ENCODE measurements at places on chromosomes 3 and 15.

GRCh38 chr3:4943549-4943948 is 35.7 kb upstream of the BHLHE40 start:
- no peak for DNase-seq

GRCh38 chr3:171543759-171544300 is 83.6 kb upstream of the TNIK start:
- no peak for DNase-seq

- DNase-seq, result no peak
These were observed 31.8 kb downstream of the MYO9A start for GRCh38 chr15:72086010-72086697.

DNA sequence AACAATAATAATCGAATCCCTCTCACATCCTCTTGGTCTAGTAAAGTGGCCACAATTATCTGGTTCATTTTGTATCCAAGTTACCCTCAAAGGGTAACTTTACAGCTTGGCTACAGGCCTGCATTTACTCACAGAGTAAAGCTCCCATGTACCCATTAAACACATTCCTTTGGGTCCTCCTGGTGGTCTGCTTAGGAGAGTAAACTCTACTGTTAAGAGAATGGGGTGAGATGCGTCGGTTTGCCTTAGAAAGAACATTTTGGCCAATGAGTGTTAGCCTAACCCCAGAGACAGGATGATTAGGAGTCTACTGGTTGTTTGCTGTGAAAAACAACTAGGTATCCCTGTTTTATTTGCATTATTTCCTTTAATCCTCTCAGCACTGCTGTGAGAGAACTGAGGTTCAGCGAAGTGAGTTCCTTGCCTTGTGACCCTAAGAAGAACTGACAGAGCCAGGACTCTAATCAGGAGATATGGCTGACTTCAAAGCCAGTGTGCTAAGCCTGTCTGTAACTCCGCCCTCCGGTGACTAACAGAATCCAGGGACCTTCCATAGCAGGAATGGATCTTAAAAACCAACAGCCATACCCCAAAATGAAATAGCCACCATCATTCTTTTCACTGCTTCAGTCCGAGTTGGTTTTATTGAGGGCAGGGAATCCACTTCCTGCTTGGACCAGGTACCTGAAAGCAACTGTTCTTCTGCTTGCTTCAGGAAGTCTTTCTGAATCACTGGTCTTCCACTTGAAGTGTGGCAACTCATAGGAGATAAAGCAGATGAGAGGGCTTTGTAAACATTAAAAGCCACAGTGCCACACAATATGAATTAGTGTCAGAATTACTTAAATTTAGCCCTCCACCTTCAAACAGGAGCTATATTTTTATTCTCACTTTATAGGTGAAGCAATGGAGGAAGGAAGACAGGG is 317.3 kb upstream of the WNT5A start:
- no peak for DNase-seq

- no peak for DNase-seq
These were observed 17.8 kb downstream of the SMAD3 start for GRCh38 chr15:67083135-67083762.

- DNase-seq, result no peak
These were observed 190.6 kb downstream of the TBC1D2B start for GRCh38 chr15:77886805-77887448.

DNA sequence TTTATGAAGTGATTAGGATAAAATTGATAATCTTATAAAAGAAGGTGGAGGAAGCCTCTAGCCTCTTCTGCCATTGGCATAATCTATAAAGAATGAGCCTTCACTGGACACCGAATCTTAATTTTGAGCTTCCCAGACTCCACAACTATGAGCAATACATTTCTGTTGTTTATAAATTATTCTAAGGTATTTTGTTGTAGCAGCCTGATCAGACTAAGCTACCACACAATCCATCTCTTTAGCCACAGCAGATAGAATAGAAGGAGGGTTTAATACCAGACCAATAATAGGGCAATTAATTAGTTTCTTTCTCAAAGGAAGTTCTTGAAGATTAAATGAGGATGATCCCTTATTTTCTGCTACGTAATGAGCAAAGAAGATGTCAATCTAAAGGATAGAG is 33.3 kb downstream of the SUCNR1 start:
- no peak for DNase-seq

GRCh38 chr3:160472344-160472743 is 22.8 kb upstream of the TRIM59 start:
- no peak for DNase-seq

GRCh38 chr3:55246033-55246432 is 241.1 kb downstream of the WNT5A start:
- no peak for DNase-seq

DNA sequence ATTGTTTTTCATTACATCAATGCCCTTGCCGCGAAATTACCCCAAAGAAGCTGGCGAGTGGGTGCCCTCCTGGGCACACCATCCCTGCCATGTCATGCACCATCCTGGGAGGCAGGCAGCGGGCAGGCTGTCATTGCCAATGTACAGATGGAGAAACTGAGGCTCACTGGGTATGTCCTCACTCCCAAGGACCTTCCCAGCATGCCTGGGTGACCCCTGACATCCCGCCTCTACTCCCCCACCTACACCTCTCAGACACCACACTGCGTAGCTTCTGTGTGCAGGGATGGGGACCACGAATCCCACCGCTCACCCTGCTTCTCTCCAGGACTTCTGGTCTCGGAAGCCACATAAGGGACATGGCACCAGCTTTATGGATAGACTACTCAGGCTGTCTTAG is 41.0 kb upstream of the SLC41A3 start:
- DNase-seq, result no peak

DNA sequence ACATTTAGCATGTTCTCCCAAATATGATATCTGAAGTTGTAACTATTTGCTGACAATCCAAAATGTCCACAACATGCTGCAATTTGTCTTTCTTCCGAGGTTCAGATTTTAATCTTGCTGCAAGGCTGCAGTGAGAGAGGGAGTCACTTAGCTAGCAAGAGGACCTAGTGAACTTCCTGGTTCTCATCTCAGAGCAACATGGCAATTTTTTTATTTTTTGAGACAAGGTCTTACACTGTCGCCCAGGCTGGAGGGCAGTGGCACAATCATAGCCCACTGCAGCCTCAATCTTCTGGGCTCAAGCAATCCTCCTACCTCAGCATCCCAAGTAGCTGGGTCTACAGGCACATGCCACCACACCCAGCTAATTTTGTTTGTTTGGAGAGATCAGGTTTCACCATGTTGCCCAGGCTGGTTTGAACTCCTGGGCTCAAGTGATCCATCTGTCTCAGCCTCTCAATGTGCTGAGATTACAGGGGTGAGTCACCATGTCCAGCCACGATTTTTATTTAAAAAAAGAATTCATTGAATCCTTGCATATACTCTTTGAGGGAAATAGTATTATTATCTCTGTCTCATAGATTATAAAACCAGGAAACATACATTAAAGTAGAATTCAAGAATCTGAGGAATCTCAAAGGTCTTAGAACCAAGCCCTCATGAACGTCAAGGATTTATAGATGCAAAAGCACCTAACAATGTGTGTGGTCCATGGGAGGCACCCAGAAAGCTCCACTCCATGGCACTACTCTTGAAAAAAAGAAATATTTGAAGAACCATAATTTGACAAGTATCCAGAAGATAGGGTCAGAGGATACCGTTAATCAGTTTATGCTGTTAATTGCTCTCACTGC is 9.1 kb downstream of the HDC start:
- DNase-seq, result no peak

DNA sequence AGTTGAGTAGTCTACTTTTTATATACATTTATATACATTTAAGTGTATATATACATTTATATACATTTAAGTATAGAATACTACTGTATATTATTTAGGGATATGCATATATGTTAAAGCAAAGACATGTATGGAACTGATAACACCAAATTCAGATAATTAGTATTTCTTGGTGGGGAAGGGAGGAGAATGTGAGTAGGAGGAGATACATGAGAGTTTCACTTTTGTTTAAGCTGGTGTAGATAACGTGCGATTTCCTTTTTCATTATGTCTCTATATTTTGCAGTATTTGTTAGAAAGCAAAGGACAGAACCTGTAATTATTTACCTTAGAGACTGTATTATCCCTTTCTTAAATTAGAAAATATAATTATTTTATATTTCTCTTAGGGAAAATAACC is 16.6 kb upstream of the NIT2 start:
- DNase-seq, result no peak

- no peak for DNase-seq
These were observed 123.5 kb upstream of the TBL1XR1 start for GRCh38 chr3:177320765-177321247.

DNA sequence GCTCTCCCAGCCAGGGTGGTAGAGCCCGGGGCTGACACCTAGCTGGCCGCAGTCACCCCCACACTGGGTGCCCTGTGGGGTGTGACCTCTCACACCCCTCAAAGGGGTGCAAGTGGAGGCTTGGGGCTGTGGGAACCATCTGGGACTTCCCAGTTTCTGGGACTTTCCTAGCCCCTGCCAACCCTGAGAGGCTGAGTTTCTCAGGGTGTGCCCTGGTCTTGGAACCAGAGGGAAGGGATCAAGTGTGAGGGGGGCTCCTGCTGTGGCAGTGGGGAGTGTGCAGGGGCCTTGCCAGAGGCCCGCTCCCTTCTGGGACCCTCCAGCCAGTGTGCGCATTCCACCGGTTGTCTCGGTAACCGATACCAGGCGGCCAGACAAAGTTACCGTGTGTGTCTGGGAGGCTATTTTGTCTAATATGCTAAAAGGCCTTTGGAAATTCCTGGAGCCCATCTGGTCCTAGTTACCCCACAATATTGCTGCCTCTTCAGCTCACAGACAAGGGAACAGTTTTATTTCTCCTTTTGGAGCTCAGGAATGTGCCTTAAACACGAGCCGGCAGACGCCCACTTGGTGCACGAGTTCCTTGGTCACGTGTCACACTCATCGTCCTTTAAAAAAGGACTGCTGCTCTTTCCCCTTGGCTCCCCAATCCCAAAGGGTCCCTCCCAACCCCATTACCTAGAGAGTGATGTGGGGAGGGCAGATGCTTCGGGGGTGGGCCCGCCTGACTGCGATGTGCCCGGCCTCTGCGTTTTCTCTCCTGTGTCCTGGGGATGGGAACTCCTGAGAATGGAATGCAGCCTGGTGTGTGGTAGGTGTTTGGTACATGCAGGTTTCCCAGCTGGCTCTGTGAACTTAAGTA is 33.2 kb downstream of the HDAC11 start:
- no peak for DNase-seq

GRCh38 chr3:122858373-122858772 is 63.5 kb downstream of the SLC49A4 start:
- DNase-seq, result peak; percentile 7

GRCh38 chr3:116148881-116149851 is 296.1 kb downstream of the LSAMP start:
- no peak for DNase-seq

DNA sequence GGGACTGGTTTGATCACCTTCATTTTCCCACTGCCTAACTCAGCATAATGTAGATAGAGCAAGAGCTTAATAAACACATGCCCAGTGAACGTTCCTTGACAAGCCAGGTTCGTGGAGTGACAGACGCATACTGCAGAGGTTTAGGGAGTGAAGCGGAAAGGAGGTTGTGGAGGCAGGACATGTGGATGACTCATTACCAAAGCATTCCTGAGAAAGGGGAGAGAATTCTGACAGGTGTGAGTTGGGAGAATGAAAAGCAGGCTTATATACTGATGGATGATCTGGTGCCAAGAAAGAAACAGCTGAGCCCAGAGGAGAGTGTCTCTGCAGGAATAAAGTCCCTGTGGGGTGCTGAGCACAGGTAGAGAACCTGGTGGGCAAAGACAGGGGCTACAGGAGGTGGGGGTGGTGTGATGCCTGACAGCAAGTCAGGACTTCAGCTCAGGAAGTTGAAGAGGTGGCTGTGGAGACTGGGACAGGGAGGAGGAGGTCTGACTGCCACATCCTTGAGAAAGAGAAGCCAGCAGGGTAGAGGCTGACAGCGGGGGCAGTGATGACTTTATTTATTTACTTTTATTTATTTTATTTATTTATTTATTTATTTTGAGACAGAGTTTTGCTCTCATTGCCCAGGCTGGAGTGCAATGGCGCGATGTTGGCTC is 2.4 kb upstream of the RPL29 start:
- no peak for DNase-seq

DNA sequence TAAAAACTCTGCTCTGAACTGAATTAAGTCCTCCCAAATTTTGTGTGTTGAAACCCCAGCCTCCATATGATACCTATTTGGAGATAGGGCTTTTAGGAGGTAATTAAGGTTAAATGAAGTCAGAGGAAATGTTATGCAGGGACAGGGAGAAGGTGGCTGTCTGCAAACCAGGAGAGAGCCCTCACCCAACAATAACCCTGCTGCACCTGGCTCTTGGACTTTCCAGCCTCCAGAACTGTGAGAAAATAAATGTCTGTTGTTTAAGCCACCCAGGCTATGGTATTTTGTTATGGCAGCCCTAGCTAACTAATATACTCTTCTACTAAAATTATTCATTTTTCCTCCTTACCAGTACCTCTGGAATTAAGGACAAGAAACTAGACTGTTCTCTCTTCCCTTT is 79.5 kb downstream of the MEIS2 start:
- DNase-seq, result no peak

All from SW 1271 (cell line).